ENCODE measurements at places on chromosomes 3 and 15. TPM values are rescaled to one million over a fixed set of nuclear protein-coding genes. Genes with fewer than 3 reads are reported as not detected.

GRCh38 chr3:10875914-10876313 lies 59.9 kb downstream of the SLC6A11 start:
- DNase-seq = no peak

- no peak for DNase-seq
Observed at GRCh38 chr3:15063238-15063637, 1.9 kb downstream of the MRPS25 start.

GRCh38 chr3:16788440-16789056 lies 96.2 kb upstream of the PLCL2 start:
- DNase-seq = no peak

- no peak for DNase-seq
Observed at GRCh38 chr3:177818712-177819240, 621.5 kb upstream of the TBL1XR1 start.

GRCh38 chr3:58779934-58780333 lies 113.4 kb upstream of the FAM3D start:
- no peak for DNase-seq

GRCh38 chr15:72770673-72771328 lies 12.8 kb downstream of the ADPGK start:
- DNase-seq = no peak

Gene RHOV
- total RNA-seq = under 0.01 TPM

Gene NLGN1
- 18.1 TPM for total RNA-seq

Gene SLC4A7
- 78.2 TPM for total RNA-seq

Gene EXD1
- under 0.01 TPM for total RNA-seq

Gene KIF23
- 60.5 TPM for total RNA-seq

All from fibroblast of villous mesenchyme (primary cell).